ENCODE measurements at places on chromosomes 3 and 15.
A peak's percentile ranks its signal among the peaks of the same experiment; 100 is the strongest.

- DNase-seq: no peak
Observed at GRCh38 chr15:53160092-53160704, 370.1 kb upstream of the ONECUT1 start.

- DNase-seq: no peak
Observed at GRCh38 chr3:148535001-148535400, 162.7 kb upstream of the AGTR1 start.

DNA sequence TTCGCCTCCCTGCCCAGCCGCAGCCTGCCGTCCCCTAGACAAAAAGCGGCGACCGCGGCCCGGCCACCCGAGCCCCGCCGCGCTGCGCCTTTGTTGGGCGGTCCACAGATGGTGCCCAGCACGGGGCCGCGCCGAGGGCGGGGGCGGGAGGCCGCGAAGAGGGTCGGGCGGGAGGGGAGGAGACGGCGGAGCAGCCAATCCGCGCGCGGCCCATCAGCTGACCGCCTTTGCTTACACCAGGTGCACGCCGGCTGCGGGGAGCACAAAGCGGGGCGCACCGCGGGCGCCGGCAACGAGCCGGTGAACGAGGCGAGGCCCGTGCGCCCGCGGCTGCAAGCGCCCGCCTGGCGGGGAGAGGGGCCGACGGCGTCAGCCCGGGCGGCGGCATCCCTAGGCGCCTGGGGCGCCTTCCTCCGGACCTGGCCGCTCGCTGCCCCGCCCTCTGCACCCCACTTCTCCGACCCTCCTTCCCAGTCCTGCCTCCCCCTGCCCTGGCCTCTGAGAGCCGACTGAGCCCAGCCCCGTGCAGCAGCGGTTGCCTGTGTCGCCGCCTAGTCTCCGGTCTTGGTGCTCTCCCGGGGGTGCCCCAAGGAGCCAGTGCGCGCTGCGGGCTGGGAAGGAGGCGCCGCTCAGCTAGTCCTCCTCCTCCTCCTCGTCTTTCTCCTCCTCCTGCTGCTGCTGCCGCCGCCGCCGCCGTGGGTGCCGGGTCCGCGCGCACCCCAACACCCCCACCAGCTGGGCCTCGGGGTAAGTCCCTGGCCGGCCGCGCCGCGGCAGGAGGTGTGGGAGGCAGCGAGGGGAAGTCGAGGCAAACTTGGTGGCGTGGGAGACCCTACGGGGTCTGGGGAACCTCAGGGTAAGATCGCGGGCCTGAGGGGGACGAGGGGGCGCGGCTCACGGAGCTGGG, at the start of gene LRRN1:
LRRN1 (plus strand) TSS at position 259 of the 907 bp plus-strand sequence. CDS start 45,211 bp downstream, outside the sequence.
- no peak for DNase-seq

DNA sequence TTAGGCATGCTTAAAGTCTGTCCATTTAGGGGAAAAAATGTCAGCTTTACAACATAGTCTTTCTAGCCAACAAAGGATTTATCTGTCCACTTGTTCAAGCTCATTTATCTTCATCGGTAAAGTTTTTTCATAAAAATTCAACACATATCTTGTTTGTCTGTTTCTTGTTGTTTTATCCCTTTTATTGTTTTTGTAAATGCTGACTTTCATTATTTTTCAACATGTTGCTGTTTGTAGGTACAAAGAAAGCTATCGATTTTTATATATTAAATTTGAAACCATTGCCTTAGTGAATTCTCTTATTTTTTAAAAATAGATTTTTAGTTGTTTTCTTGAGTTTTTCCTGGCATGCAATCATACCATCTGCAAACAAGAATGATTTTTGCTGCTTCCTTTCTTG, 185.8 kb downstream of the NSMCE3 start:
- no peak for DNase-seq

- DNase-seq: no peak
Observed at GRCh38 chr15:66477011-66477410, 20.6 kb downstream of the SNAPC5 start.

- DNase-seq: no peak
Observed at GRCh38 chr3:42591811-42592210, 1.2 kb downstream of the SS18L2 start.

DNA sequence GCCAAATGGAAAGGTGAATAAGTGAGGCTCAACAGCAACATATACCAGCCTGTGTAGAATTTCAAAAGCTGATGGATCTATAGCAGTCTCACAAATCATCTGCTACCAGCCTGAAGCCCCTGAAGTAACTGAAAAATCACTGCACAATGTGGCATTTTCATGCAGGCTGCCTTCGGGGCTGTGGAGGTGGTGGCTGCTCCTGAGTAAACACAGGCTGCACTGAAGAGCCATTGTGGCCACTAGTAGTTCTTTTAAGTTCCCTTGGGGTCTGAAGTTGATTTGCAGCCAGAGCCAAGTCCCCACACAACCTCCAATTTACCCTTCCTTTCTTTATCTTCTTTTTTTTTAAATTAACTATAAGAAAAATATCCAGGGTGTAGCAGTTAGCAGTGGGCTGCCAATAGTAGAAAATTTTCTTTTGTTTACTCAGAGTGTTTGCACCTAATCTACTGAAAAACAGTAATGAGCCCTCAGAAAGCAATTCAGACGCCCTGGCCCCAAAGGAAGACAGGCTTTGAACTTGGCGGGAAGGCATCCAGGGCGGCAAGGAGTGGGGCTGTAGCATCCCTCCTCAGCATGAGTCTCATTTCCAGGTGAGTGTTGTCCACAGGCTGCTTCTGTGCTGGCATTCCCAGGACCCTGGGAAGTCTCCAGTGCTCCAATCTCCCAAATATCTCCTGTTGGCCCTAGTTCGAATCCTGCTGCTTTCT, 13.3 kb upstream of the SUSD5 start:
- no peak for DNase-seq

DNA sequence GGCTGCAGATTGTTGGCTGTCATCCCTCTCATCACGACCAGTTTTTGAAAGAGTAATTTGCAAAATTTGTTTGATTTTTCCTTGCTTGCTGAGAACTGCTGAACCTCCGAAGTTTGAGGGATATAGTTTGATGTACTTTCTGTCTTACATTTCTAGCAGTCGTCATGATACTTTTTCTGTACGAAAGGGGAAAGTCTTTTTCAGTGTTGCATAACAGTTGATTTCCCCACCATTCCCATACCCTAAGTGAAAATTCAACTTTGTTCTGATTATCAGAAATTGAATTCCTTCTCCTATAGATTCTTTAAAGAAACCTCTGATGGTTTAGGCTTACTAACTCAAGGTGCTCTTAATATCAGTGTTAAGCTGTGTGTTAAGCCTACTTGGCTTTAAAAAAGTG, 1.6 kb downstream of the PDE8A start:
- no peak for DNase-seq

- no peak for DNase-seq
Observed at GRCh38 chr15:74422265-74422651, 11.5 kb downstream of the SEMA7A start.

DNA sequence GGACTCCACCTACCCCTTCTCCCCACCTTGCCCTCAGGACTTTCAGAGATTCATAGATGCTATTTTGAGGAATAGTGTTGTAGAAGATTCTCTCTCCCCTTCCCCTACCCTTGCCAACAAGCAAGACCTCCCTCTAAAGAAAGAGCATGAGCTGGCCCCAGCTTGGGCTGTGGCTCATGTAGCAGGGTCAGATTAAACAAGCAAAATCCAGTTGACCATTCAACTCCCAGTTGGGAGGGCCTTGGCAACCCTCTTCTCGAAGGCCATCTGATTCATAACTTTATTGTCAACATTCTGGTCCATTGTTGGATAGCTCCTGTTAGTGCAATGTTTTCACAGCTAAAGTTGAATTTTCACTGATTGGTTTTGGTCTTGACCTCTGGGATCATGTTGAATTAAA, 41.1 kb downstream of the TNFAIP8L3 start:
- no peak for DNase-seq

- no peak for DNase-seq
Observed at GRCh38 chr3:127607675-127608361, 9.6 kb downstream of the MCM2 start.

DNA sequence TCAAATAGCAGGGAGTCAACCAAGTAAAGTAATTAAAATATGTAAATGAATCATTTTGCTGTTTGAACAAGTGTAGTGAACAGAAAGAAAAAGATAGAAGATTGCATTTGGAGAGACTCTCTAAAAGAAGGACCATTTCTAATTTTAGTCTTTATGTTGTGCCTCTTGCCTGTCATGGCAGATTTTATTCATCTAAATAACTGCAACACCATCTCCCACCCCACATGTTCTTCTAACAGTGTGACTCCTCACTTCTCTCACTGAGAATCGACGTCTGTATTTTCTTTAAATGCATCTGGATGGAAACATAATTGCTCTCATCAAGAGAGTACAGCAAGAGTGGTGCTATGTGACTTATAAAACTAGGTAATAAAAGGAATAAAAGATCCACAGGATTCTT, 439.9 kb upstream of the GBE1 start:
- DNase-seq: no peak

GRCh38 chr15:48144889-48145288, 24.1 kb downstream of the SLC24A5 start:
- DNase-seq: peak; percentile 14

DNA sequence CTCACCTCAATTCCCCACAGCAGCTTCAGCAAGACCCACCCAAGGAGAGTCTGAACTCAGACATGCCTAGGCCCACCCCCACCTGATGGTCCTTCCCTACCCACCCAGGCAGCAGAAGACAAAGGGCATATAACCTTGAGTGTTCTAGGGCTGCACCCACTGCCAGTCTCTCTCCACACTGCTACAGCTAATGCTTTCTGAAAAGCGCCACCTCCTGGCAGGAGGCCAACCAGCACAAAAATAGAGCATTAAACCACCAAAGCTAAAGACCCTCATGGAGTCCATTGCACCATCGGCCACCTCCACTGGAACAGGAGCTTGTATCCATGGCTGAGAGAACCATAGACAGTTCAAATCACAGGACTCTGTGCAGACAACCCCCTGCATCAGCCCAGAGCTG, 11.3 kb upstream of the RPL39L start:
- no peak for DNase-seq

GRCh38 chr15:84913360-84913723, 28.9 kb downstream of the SLC28A1 start:
- no peak for DNase-seq

GRCh38 chr3:126180477-126181397, at the start of gene ALDH1L1:
Gene ALDH1L1 (minus strand): TSS chr3:126180586. CDS start chr3:126160979, 19,607 bp downstream.
- DNase-seq: peak; percentile 3

DNA sequence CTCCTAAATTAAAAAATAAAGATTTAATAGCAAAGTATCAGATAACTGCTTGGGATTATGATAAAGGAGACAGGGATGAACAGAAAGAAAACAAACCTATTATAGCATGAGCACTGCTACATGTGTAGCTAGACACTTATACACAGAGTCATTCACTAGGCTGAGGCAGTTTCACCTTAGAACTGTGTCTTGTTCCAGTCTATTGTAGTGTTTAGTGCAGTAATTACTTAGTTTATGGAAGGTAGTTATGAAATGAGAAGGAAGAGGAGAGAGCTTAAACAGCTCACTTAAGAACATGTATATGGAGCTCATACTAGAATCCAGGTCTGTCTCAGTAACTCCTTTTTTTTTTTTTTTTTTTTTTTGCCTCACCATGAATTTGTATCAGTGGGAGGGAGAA, 441.4 kb downstream of the PDCD6IP start:
- DNase-seq: no peak

DNA sequence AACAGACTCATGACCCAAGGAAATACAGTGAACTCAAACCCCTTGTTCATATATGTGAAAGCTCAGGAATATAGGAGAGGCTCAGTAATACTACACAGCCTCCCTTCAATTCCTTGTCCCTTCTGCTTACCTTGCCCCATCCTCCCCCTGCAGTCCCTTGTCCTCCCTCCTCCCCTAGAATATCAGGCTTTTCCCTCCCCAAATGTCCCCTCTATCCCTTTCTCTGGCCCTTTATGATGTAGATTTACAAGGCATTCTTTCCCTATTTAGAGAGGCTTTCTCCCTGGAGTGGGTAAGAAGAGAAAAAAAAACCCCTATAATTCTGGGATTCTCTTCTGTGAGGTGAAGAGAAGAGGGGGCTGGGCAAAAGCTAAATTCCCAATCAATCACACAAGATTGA, 64.9 kb upstream of the KBTBD8 start:
- DNase-seq: no peak

- no peak for DNase-seq
Observed at GRCh38 chr3:168272343-168272985, 176.7 kb upstream of the GOLIM4 start.

DNA sequence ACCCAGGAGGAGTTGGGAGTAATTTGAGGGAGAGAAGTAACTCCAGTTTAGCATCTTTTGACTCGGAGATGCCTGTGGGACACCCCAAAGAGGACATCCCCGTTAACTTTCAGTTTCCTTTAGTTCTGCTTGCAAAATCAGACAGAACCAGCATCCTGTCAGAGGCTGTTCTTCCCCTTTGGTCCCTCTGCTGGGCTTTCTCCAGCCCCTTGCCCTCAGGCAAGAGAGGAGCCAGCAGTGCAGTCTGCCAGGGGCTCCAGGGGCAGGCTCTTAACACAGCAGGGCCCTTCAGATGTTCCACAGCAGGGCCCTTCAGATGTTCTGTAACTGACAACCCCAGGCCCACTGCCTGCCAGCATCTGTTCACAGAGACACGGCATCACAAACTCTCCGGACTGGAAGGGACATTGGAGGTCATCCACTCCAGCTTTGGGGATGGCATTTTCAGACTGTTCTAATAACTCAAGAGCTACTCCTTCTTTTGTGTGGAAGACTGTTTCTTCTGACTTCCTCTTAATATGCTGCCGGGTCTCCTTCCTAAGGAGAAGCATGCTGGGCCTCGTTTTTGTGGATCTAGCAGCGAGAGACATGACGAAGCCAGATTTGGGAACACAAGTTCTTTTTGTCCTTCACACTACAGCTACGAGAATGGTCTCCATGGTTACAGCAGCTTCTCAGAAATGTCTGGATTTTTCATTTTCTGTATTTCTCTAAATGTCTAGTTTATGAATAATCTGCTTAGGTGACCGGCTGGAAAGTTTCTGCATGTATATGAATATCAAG, 51.9 kb downstream of the KY start:
- no peak for DNase-seq

GRCh38 chr15:36832774-36833463, 253.5 kb downstream of the CDIN1 start:
- DNase-seq: peak; percentile 34

DNA sequence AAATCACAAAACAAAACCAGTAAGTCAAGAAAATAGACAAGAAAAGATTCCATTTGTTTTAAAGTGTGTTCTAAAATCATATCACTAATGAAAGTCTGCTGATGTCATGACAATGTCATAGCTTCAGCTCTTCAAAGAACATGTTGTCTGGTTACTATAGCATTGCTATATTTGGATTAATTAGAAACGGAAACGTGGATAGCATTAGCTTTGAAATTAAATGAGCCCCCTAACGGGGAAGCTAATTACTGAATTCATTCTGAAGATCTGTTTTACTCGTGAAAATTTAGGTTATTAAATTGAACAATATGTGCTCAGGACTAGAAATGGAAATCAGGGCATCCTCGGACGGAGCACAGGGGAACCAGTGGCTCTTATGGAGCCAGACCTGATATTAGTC, 316.7 kb upstream of the AGTR1 start:
- DNase-seq: no peak

GRCh38 chr3:112767177-112767576, 79.5 kb downstream of the CD200R1L start:
- DNase-seq: peak; percentile 55

DNA sequence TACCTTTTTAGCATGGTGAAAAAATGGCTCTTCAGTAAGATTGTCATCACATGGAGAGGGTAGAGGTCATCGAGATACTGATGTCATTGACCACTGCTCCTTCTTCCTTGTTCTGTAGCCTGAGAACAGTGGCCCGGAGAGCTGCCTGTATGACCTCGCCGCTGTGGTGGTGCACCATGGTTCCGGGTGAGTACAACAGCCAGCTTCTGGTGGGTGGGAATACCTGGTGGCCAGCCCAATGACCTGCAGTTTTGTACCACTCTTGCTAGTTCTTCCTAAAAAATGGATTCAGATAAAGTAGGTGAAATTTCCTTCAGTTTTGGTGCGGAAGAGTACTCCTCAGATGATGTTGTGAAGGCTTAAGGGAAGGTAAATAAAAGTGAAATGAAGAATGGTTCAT, 8.4 kb upstream of the FBXL22 start:
- no peak for DNase-seq
